IMR-90 (cell line): ENCODE measurements at places on chromosomes 2 and 18. TPM values are rescaled to one million over a fixed set of nuclear protein-coding genes. Genes with fewer than 3 reads are reported as not detected.

GRCh38 chr2:46170611-46171350, 126.4 kb upstream of the EPAS1 start:
- DNase-seq: no peak
- peak overlapping the region; percentile 56 for H3K27ac ChIP-seq
- no peaks in the 10 kb centered on the region for H3K27me3 ChIP-seq
- H3K36me3 ChIP-seq: peaks cover 3% of the 10 kb centered on the region; the same call in 1 of the 2 replicates
- no peak overlapping the region for H3K4me3 ChIP-seq

Gene REG3A
- total RNA-seq: not detected in 2 replicates

Gene METTL4
- total RNA-seq: 5.4 and 6.7 TPM in 2 replicates

Gene G6PC2
- not detected in 2 replicates for total RNA-seq

Gene DAPL1
- total RNA-seq: not detected in 2 replicates

DNA sequence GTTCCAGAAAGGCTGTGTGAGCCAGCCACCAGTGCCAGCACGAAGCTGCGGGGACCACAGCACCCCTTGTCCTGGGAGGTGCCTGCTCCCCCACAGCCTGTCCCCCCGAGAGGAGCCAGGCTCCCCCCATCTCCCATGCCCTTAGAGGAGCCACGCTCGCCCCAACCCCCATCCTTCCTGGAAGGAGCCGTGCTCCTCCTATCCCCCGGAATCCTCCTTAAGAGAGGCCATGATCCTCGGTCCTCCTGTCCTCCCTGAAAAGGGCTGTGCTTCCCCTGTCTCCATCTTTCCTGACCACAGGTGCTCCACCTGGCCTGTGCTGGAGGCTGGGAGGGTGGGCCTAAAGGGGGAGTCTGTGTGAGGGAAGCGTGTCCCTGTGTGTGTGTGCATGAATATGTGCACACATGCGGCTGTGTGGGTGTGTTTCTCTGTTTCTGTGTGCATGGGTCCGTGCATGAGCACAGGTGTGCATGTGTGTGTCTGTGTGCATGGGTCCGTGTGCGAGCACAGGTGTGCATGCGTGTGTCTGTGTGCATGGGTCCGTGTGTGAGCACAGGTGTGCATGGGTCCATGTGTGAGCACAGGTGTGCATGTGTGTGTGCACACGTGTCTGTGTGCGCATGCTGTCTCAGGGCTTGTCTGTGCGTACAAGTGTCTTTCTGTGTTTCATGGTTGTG, 80.3 kb downstream of the RTP5 start:
- H3K36me3 ChIP-seq: no peaks in the 10 kb centered on the region
- DNase-seq: no peak
- no peak overlapping the region for H3K4me3 ChIP-seq
- peaks cover 13% of the 10 kb centered on the region for H3K27me3 ChIP-seq
- no peak overlapping the region for H3K27ac ChIP-seq
- H3K4me1 ChIP-seq: no peaks in the 10 kb centered on the region

- peaks cover 43% of the 10 kb centered on the region for H3K36me3 ChIP-seq
- peak; percentile 73 for DNase-seq
- no peak overlapping the region for H3K4me3 ChIP-seq
- peak overlapping the region; percentile 62 for H3K27ac ChIP-seq
Measured at GRCh38 chr2:160299540-160299939, 99.5 kb upstream of the ITGB6 start.

DNA sequence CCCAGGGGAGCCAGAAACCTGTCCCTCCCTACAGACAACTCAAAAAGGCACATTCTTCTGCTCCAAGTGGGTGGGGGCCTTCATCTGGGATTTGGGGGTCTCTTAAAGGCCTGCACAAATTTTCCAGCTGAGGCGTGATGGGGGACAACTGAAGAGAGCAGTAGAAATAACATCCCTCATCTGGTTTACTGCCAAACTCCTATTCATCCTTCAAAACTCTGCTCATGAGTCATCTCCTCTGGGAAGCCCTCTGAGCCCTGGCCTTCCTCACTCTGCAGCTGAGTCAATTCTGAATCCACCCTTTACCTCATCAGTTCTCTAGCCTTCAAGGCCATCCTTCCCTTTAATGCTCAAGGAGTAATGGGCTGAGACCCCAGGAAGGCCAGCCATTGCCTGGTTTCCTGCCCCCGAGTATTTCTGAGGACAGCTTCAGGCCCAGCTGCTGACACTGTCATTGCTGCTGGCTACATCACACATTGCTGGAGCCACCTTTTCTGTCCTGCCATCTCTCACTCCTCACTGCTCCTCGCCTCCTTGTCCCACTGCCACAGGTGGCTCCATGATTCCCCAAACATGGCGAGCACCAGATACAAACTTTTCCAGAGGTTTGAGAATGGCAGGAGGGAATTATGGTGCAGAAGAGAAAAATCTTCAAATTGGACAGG, 32.2 kb upstream of the GLI2 start:
- peak; percentile 91 for DNase-seq
- peaks cover 4% of the 10 kb centered on the region for H3K4me1 ChIP-seq
- no peaks in the 10 kb centered on the region for H3K27me3 ChIP-seq
- H3K4me3 ChIP-seq: no peak overlapping the region

GRCh38 chr2:177355874-177356273, 36.7 kb upstream of the AGPS start:
- no peak overlapping the region for H3K27ac ChIP-seq
- no peak overlapping the region for H3K4me3 ChIP-seq
- no peaks in the 10 kb centered on the region for H3K36me3 ChIP-seq
- peaks cover 2% of the 10 kb centered on the region; the same call in 1 of the 2 replicates for H3K4me1 ChIP-seq

GRCh38 chr2:120077896-120078295, 65.0 kb downstream of the EPB41L5 start:
- H3K27me3 ChIP-seq: no peaks in the 10 kb centered on the region
- H3K36me3 ChIP-seq: peaks cover 3% of the 10 kb centered on the region
- H3K4me3 ChIP-seq: no peak overlapping the region
- no peak for DNase-seq
- peaks cover 5% of the 10 kb centered on the region; the same call in 1 of the 2 replicates for H3K4me1 ChIP-seq
- no peak overlapping the region for H3K27ac ChIP-seq

Gene PAPOLG
- 12.4 and 17.5 TPM in 2 replicates for total RNA-seq

- no peaks in the 10 kb centered on the region for H3K4me1 ChIP-seq
- H3K36me3 ChIP-seq: no peaks in the 10 kb centered on the region
Measured at GRCh38 chr2:105143467-105144151, 97.9 kb upstream of the GPR45 start.

Gene TUBA3E
- not detected in 2 replicates for total RNA-seq

- H3K27ac ChIP-seq: no peak overlapping the region
- DNase-seq: no peak
- H3K27me3 ChIP-seq: no peaks in the 10 kb centered on the region
- H3K36me3 ChIP-seq: no peaks in the 10 kb centered on the region
- no peaks in the 10 kb centered on the region for H3K4me1 ChIP-seq
Measured at GRCh38 chr18:5726011-5726410, 169.3 kb downstream of the TMEM200C start.

DNA sequence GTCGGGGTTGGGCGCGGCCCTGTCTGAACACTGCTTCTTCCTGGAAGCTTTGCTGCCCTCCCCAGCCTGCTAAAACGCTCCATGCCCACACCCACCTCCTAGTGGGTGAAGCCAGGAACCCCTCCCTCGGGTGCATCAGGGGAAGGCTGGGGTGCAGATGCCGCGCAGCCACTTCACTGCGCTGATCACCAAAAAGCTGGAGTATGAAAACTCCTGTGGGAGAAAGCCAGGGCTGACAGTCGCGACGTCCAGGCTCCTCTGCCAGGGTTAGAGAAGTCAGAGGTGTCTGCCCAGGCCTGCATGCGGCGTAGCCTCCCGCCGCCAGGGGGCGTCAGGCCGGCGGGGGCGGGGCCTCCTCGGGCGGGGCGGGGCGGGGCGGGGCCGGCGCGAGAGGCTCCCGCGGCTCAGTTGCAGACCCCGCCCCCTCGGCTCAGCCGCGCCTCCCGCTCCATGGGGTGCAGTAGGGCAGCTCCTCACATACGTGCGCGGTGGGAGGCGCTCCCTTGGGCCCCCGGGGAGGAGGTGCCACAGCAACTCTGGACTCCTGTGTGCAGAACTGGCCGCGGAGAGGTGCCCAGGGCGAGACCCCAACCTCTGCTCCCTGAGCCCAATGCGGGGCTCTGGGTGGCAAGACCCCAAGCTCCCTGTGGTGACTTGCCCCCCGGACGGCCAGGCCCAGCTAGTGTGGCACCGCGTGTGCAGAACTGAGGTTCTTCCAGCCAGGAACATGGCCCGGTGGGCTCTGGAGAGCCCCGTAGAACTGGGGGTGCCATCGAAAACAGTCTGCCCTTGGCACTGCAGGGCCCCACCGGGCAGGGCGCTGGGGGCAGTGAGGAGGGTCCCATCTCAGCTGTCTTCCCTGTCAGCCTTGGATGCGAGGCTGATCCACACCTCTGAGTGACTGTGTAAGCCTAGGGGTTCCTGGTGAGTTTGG, 1.8 kb upstream of the RNPEPL1 start:
- H3K4me1 ChIP-seq: peaks cover 36% of the 10 kb centered on the region
- no peaks in the 10 kb centered on the region for H3K36me3 ChIP-seq
- no peaks in the 10 kb centered on the region for H3K27me3 ChIP-seq
- peak overlapping the region; percentile 31 for H3K4me3 ChIP-seq
- peak overlapping the region; percentile 72 for H3K27ac ChIP-seq

GRCh38 chr2:178114462-178114861, 2.2 kb downstream of the RBM45 start:
- DNase-seq: no peak
- no peak overlapping the region for H3K27ac ChIP-seq

GRCh38 chr2:57160976-57161375, 885.6 kb upstream of the VRK2 start:
- no peak overlapping the region for H3K27ac ChIP-seq
- no peaks in the 10 kb centered on the region for H3K36me3 ChIP-seq
- H3K4me3 ChIP-seq: no peak overlapping the region
- no peaks in the 10 kb centered on the region for H3K4me1 ChIP-seq
- no peaks in the 10 kb centered on the region for H3K27me3 ChIP-seq

GRCh38 chr2:34875091-34875745, 1276.1 kb upstream of the FAM98A start:
- H3K27me3 ChIP-seq: no peaks in the 10 kb centered on the region
- no peaks in the 10 kb centered on the region for H3K4me1 ChIP-seq
- no peak overlapping the region for H3K4me3 ChIP-seq
- no peak for DNase-seq
- no peak overlapping the region for H3K27ac ChIP-seq

Gene REEP1
- under 0.01 TPM in 2 replicates for total RNA-seq

DNA sequence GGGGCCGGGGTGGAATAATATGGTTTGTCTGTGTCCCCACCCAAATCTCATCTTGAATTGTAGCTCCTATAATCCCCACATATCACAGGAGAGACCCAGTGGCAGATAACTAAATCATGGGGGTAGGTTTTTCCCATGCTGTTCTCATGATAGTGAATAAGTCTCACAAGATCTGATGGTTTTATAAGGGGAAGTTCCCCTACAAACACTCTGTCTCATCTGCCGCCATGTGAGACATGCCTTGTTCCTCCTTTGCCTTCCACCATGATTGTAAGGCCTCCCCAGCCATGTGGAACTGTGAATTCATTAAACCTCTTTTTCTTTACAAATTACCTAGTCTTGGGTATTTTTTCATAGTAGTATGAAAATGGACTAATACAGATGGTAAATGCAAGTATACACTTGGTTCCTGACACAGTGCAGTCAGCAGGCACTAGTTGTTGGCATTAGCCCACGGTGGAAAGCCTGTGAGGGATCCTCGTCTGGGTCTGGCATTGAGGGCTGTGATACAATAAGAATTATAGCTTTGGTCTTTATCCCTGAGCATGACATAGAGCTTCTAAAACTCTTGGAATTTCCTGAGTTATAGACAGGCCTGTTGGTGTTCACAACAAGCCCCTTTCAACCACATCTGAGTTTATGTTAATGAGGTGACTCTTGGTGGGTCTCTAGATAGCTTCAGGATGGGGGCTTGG, 135.8 kb downstream of the CABLES1 start:
- no peak overlapping the region for H3K27ac ChIP-seq
- H3K4me1 ChIP-seq: peaks cover 2% of the 10 kb centered on the region
- no peak overlapping the region for H3K4me3 ChIP-seq
- DNase-seq: peak; percentile 18
- H3K36me3 ChIP-seq: no peaks in the 10 kb centered on the region

- no peaks in the 10 kb centered on the region for H3K4me1 ChIP-seq
- H3K27me3 ChIP-seq: peaks cover 8% of the 10 kb centered on the region
- H3K27ac ChIP-seq: no peak overlapping the region
- H3K4me3 ChIP-seq: no peak overlapping the region
- H3K36me3 ChIP-seq: no peaks in the 10 kb centered on the region
- no peak for DNase-seq
Measured at GRCh38 chr2:203934041-203934492, 2.5 kb upstream of the ICOS start.

Gene DHRS9
- not detected in 2 replicates for total RNA-seq

Gene KCNIP3
- 0.72 and 0.83 TPM in 2 replicates for total RNA-seq

GRCh38 chr18:3172097-3172496, 47.7 kb downstream of the MYOM1 start:
- no peak for DNase-seq
- no peak overlapping the region for H3K27ac ChIP-seq
- peaks cover 7% of the 10 kb centered on the region for H3K27me3 ChIP-seq
- H3K4me3 ChIP-seq: no peak overlapping the region

Gene RTP5
- total RNA-seq: not detected in 2 replicates

GRCh38 chr2:26438926-26439325, 37.2 kb downstream of the DRC1 start:
- no peak overlapping the region for H3K4me3 ChIP-seq
- no peaks in the 10 kb centered on the region for H3K4me1 ChIP-seq
- H3K36me3 ChIP-seq: no peaks in the 10 kb centered on the region
- no peak overlapping the region for H3K27ac ChIP-seq
- no peak for DNase-seq

DNA sequence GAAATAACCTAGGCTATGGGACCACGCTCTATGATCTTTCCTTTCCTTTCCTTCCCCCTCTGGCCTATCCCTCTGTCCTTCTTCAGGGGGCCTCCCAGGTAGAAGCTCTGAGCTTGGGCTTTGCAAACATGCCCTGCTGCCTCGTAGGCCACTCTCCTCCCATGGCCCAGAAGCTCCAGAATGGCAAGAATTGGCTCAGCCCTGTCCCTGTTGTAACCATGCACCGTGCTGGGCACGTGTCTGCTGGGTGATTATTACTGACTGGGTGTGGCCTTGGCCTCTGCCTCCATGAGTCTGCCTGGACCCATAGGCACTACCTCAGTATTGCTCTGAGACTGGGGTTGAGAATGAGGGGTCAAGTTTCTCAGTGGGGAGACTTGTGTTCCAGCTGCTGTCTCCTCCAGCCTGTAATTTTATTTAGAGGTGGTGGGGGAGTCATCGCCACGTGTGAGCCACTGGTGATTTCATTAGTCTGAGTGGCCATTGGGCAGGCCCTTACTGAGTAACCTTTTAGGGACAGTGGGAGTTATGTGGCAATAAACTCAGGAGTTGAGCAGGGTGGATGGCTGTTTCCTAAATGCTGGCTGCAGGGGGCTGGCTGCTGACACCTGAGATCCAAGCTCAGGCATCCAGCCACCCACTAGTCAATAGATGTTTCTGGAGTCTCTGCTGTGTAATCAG, 157.9 kb downstream of the CLIP4 start:
- no peak for DNase-seq
- no peak overlapping the region for H3K4me3 ChIP-seq
- no peaks in the 10 kb centered on the region for H3K4me1 ChIP-seq

GRCh38 chr2:37637985-37638384, 33.5 kb downstream of the CDC42EP3 start:
- H3K27me3 ChIP-seq: no peaks in the 10 kb centered on the region
- no peak overlapping the region for H3K4me3 ChIP-seq
- peaks cover 8% of the 10 kb centered on the region for H3K36me3 ChIP-seq
- H3K27ac ChIP-seq: no peak overlapping the region

Gene RAB31
- 26.9 and 28.9 TPM in 2 replicates for total RNA-seq

Gene GAL3ST2
- total RNA-seq: not detected in 2 replicates

Gene KIF5C
- 0.18 and 0.28 TPM in 2 replicates for total RNA-seq
